ENCODE measurements at places on chromosomes 12 and 14.

- no peak for DNase-seq
These were observed 11.3 kb upstream of the LTA4H start for GRCh38 chr12:96046543-96047228.

- DNase-seq: no peak
These were observed 78.6 kb downstream of the SLC15A5 start for GRCh38 chr12:16198884-16199283.

DNA sequence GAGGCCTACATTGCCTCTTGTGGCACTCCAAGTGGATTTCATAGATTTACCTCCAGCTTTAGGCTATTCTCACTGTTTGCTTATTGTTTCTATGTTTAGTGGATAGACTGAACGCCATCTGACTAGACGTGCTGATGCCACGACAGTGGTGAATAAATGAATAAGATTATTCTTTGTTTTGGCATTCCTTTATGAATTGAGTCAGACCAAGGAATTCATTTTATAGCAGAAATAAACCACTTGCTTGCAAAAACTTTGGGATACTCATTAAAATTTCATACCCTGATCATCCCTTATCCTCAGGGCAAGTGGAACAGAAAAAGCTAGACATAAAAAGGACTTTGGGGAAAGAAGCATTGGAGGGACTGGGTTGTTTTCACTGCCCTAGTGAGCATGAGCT lies 71.7 kb upstream of the FERMT2 start:
- no peak for DNase-seq

GRCh38 chr12:56150563-56150962 lies 1.8 kb upstream of the MYL6B start:
- DNase-seq: no peak
